Natural killer cell treated with Interleukin-12 subunit alpha and Interleukin-12 subunit beta and Interleukin-15 and Interleukin-18, amount 100 ng/mL, for 72 hours (primary cell): ENCODE measurements at places on chromosomes 12 and 14.

- no peak for DNase-seq
Observed at GRCh38 chr14:76771437-76771980, 10.2 kb downstream of the VASH1 start.

- no peak for DNase-seq
Observed at GRCh38 chr14:92903359-92903758, 19.6 kb upstream of the CHGA start.

DNA sequence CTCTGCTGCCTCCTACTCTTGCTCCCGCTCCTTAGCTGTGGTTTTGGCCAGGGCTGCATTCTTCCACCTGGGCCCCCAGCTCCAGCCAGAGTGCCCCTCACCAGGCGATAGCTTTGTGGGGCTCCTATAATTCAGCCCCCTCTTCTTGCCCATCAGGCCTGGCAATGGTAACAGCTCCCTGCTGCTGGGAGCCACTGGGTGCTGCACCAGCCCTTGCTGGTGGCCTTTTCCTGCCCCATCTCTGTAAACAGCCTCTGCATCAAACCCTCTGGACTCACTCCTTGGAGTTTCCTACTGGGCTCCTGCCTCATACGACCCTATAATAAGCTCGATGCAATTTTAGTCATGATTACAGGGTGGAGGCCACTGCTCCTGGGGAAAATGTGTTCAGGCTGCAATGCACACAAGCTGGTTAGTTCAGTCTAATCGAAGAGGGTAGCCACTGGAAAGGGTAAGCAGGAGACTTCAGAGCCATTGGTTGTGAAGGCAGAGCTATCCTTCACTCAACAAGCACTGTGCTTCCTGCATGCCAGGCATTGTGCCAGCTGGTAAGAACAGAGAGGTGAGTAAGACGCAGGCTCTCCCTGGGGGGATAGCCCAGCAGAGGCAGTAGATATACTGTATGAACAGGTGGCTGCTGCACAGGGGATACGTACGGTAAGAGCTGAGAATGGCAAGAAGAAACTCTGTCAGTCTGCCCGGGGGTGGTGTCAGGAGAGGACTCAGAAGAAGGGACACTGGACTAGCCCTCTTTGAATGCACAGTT, 24.7 kb downstream of the CLMN start:
- DNase-seq: no peak

GRCh38 chr12:38158428-38159091, 158.0 kb upstream of the ALG10B start:
- no peak for DNase-seq

- DNase-seq: no peak
Observed at GRCh38 chr12:49121047-49121696, 10.0 kb downstream of the TUBA1B start.
